CD14-positive monocyte (primary cell): ENCODE measurements at places on chromosomes 3 and 15. TPM values are rescaled to one million over a fixed set of nuclear protein-coding genes. Genes with fewer than 3 reads are reported as not detected.

NBEAL2 gene
- polyA plus RNA-seq, result 578 and 622 TPM in 2 replicates

SERPINI2 gene
- polyA plus RNA-seq, result not detected

TGM4 gene
- not detected in 2 replicates for polyA plus RNA-seq

DNA sequence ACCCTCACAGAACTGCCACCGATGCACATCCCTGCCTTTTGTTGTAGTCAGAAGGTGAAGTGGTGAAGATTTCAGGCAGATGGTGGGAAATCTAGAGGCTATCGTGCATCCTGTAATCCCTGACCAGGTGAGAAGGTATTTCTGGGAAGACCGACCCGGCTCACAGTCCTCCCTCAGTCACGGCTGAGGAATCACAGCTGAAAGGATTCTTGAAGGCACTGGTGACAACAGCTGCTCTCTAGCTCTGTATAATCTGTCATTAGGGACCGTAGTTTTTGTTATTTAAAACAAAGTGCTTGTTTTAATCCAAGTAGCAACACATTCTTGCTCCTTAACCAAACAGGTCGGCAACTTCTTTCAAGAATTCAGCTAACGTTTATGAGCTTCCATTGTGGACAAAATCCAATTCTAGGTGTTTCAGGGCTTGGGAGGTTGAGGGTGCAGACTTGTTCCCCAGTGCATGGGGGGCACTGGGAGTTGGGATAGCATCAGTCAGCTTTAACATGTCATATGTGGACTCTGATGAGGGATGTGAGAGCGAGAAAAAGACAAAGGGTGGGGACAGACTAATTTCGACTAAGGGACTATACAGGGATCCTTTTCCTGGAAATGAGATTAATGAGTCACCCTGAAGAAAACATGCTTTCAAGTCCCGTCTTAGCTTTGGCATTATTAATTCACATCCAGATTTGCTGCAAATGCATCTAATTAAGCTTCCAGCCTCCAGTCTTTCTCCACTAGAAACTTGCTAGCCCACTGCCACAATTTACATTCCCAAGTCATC, 141.0 kb upstream of the RASGRP1 start:
- no peaks in the 10 kb centered on the region for H3K36me3 ChIP-seq
- no peak overlapping the region for H3K27ac ChIP-seq
- H3K4me3 ChIP-seq, result no peak overlapping the region
- H3K4me1 ChIP-seq, result no peaks in the 10 kb centered on the region
- DNase-seq, result no peak

DNA sequence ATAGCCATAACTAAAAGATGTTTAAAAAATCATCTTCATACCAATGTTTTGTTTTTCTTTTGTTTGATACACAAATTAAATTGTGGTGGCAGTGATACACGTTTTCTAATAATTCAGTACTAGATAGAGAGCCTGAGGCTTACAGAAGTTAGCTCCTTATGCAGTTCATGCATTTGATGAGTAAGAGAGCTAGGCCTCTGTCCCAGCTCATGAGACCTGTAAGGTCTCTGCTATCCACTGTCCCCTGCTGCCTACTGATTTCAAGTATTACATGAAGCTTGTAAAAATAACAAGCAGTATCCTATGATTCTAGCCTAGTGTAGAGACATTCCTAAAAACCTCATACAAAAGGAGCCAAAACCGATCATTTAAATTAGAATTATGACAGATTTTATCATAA, 144.5 kb downstream of the MBNL1 start:
- DNase-seq, result no peak
- no peaks in the 10 kb centered on the region for H3K27me3 ChIP-seq
- no peak overlapping the region for H3K27ac ChIP-seq
- peaks cover 35% of the 10 kb centered on the region for H3K36me3 ChIP-seq
- no peaks in the 10 kb centered on the region for H3K4me1 ChIP-seq

GRCh38 chr3:64509206-64509605, 178.6 kb downstream of the ADAMTS9 start:
- no peaks in the 10 kb centered on the region for H3K4me1 ChIP-seq
- H3K36me3 ChIP-seq, result no peaks in the 10 kb centered on the region
- H3K4me3 ChIP-seq, result no peak overlapping the region
- no peak overlapping the region for H3K27ac ChIP-seq
- no peak for DNase-seq
- H3K27me3 ChIP-seq, result no peaks in the 10 kb centered on the region
